ENCODE measurements at places on chromosomes 6 and 20.

DNA sequence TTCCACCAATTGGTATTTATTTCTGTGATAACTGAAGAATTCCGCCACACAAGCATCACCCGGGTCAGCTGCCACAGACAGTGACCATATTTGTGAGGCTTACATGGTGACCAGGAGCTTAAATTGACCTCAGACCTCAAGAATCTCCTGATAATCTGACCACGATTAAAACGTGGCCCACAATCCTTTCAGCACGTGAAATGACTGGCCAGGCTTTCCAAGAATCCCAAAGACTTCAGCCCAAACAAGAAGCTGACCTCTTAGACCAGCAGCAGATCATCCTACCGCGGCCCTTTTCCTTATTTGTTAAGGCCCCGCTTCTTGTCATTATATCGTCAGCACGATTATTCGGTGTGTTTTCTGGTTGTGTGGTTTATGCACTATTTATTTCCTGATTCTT, 45.6 kb upstream of the CD93 start:
- no peak for DNase-seq

GRCh38 chr6:29552512-29553051, 7.0 kb downstream of the UBD start:
- no peak for DNase-seq

DNA sequence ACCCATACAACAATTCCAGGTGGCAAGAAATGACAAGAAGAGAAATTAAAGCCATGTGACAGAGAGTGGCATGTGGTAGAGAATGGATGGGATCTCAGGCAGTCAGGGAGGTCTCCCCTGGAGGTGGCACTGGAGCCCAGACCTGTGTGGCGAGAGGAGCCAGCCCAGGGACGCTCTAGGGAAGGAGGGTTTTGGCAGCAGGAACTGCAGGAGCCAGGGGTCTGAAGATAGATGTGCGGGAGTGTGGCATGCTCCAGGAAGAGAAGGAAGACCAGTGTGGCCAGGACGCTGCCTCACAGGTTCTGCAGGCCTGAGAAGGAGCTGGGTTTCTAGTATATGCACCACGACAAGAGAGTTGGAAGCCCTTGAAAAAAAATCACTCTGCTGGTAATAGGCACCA, 45.1 kb downstream of the SPATA2 start:
- DNase-seq: no peak

- no peak for DNase-seq
These were observed 39.3 kb downstream of the DTNBP1 start for GRCh38 chr6:15623276-15624116.

DNA sequence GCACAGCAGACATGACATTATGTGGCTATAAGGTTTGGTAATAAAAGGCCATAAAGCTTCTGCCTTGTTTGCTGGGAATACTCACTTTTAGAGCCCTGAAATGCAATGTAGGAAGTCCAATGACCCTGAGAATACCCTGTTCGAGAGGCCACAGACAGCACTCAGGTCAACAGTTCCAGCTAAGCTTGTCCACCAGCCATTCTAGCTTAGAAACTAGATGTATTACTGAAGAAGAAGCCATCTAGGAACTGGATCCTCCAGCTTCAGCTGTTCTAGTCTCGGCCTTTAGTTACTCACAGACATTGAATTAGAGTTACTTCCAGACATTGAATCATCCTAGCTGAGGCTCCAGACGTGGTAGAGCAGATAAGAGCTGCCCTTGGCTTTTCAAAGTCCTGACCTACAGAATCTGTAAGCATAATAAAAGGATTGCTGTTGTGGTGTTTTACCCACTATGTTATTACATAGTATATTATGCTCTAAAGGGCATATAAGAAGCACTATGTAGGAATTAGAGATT, 84.9 kb downstream of the MMS22L start:
- DNase-seq: no peak

DNA sequence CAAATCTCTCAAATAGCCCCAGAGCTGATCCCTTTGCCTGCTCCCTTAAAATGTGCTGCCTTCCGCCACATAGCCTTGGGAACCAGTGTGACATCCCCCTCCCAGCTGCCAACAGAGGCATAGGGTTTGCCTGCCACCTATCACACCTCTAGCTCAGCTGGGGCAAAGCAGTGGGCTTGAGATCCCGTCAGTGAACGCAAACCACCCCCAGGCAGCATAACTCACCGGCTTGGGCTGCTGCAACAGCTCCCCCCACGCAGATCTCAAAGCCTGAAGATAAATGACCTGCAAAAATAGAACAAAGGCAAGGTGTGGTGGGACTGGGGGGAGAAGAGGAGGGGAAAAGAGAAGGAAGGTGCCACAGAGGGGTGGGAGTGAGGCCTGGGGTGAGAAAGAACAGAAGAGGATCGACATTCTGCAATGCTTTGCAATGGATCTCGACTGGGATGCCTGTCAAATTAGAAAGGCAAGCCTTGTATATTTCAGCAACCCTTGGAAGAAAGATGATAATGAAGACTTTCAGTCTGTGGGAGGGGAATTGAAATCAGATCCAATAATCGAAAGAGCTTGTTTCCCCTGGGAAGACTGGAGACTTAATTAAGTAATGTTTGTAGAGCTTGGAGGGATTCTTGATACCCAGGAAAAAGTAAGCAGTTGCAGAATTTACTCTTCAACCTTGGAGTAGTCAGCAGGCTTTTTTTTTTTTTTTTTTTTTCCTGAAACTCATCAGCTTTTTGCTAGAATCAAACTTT, 1.3 kb downstream of the PDYN start:
- DNase-seq: no peak

DNA sequence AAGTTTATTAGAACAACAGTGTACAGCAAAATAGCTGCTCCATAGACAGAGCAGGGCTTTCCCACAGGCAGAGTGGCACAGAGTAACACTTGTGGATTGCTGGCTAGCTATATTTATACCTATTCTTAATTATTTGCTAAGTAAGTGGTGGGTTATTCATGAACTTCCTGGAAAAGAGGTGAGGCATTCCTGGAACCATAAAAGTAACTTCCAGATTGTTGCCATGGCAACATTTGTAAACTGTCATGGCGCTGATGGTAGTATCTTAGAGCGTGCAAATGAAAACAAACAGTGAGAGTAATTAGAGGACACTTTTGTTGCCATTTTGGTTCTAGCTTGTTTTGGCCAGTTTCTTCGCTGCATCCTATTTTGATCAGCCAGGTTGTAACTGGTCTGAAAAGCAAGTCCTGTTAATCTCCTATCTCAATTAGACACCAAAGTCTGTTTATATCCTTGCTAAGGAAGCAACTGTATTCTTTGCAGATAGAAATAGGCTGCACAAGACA, 23.9 kb downstream of the DEFB114 start:
- no peak for DNase-seq

GRCh38 chr6:22067671-22068070, 229.2 kb downstream of the PRL start:
- DNase-seq: no peak

- DNase-seq: peak; percentile 27
These were observed 573 bp downstream of the SNX3 start for GRCh38 chr6:108260126-108260808.

DNA sequence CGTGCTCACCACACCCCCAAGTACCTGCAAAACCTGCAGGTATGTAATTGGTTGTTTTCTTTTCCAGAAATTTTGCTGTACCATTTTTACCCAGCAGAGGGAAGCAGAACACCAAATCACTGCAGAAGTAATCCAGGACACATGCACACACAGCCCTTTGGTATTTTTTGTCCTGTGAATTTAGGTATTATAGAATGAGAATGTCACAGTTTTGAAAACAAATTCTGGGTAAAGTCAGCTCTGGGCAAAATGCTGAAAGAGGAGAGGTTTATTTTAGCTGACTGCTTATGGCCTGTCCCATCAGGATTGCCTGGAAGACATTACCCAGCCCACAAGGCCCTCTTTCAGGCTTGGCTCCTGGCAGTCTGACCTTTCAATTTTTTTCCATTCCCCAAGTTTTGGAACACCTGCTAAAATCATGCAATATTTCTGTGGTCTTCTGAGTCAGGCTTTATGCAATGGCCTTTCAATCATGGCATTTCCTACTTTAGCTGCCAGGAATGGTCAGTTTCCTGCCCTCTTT, 3.5 kb upstream of the EFHC1 start:
- peak; percentile 43 for DNase-seq

DNA sequence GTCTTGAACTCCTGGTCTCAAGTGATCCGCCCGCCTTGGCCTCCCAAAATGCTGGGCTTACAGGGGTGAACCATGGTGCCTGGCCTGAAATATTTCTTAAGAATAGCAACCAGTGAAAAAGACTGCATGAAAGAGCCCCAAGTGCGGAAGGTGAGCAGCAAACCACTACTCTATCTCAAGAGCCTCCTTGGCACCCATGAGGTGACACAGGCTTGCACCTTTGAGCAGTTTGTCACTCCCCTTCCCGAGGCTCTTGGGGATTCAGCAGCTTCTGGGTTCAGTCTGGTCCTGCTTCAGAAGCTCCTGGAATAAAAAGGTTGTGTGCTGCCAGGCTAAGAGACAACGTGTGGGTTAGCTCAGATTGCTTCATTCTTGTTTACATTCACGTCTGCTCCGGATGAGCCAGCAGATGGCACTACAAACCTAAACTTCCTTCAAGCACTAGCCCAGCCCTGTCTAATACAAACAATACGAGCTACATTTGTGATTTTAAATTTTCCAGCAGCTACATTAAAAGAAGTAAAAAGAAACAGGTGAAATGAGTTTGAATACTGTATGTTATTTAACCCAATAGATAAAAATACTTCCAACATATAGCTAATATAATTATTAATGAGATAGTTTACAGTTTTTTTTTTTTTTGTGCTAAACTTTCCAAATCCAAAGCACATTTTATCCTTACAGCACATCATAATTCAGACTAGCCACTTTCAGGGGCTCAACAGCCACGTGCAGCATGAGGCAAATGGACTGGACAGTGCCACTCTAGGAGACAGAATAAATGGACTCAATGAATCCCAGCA, 46.2 kb downstream of the GJA10 start:
- peak; percentile 78 for DNase-seq

GRCh38 chr6:5213836-5214235, 46.9 kb downstream of the LYRM4 start:
- no peak for DNase-seq

DNA sequence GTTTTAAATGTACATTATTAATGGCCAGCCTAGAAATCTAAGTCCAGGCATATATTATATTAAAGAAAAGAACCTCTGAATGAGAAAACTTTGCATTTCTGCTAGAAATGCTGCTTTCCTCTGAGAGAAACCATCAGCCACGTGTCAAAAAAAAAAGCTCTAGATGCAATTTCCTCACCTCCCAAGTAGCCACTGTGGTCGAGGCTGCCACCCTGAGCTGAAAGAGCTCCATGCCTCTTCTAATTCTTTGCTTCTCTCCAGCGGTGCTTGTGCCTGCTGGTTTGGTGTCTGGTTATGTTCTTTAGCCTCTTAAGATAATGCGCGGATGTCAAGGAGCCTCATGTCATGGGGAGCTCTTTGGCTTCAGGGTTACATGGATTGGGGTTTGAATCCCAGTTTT, 316.0 kb downstream of the TFAP2C start:
- no peak for DNase-seq

- DNase-seq: no peak
These were observed 2.1 kb downstream of the HIVEP1 start for GRCh38 chr6:12014027-12014872.

GRCh38 chr6:84897988-84898594, 133.7 kb upstream of the TBX18 start:
- no peak for DNase-seq

GRCh38 chr6:132750455-132751248, 7.1 kb downstream of the VNN2 start:
- no peak for DNase-seq

DNA sequence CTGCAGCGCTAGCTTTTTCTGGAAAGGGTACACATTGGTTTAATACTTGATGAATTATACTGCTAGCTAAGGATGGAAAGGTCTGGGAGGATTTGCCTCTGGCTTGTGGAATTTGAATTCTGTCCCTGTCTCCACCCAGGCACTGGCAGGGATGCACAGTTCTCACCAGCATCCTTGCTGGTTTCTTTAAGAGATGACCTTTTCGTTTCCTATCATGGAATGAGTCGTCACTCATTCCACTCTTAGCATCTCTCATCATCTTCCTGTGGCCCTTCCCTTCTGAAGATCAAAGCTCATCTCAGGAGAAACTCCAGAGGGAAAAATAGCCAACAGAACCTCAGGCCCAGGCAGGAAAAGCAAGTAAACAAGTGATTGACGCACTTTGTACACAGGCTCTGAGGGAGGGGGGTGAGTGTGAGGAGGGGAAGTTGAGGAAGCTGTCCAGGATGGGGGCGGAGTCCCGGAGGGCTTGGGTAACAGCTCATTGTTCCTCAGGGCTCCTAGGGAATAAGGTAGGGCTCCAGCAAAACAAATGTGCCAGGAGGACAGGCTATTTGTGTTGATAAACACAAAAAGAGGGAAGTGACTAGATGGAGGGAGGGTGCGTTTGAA, 25.7 kb upstream of the SAYSD1 start:
- DNase-seq: no peak

- no peak for DNase-seq
These were observed 411.4 kb downstream of the ESR1 start for GRCh38 chr6:152218887-152219286.
